Stomach (tissue), 19 donors: ENCODE measurements at places on chromosomes 5 and 9. TPM values are rescaled to one million over a fixed set of nuclear protein-coding genes. Genes with fewer than 3 reads are reported as not detected.
A peak's percentile ranks its signal among the peaks of the same experiment; 100 is the strongest.

DNA sequence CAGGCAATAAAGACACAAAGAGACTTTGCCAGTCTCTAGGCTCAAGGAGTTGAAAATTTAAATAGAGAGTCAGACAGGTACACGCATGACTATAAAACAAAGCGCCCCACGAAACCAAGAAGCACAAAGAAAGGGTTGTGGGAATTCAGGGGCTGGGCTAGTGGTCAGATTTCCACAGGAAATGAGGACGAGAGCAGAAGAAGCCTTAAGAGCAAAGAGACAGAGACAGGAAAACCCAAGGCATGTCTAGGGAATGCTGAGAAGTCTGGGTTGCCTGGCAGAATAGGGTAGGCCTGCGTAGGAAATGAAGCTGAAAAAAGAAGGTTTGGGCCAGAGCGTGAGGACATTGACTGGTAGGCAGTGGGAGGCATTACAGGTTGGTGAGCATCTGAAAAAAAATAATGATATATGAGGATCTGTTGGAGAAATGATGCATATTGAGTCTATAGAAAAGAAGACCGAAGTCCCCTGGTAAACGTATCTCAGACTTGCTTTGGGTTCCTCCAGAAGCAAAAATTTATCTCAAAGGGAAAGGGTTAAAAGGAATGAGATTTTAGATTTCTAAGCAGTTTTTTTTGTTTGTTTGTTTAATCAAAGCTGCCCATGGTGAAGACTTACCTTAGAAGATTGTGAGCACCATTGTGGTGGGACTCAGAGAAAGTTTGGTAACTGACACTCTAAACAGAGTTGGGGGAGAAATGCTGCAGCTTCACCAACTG, 51.8 kb downstream of the SLC1A3 start:
- no peak for DNase-seq

GRCh38 chr9:98101868-98102273, 17.2 kb downstream of the TRIM14 start:
- DNase-seq, result peak; percentile 79

DNA sequence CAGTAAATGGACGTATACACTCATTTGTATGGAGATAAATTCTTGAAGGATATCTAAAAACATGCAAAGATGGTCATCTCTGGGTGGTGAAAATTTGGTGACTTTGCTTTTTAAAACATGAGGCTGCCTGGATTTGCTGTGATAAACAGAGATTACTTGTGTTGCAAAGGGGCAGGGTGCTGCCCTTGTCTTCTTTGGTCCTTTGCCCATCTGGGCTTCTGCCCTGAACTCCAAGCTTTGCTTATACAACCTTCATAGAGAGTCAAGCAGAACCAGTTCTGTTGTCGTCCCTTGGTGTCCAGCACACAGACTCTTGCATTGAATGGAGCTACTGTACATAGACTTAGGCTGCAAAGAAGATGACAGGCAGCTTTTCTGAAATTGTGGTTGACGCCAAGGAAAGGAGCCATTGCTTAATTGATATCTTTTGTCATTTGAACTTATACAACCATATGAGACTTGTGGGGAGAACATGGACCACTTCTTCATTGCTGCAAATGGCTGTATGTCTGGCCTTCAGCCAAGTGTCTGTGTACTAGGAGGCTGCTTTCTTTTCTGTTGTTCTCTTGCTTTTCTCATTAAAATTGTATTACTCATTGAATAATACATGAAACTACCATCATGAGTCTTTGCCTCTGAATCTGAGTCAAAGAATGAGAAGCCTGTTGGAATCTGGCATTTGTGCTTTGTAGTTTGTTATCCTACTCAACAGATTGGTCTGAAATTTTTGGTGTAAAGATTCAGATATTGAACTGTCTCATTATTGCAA, 152.5 kb downstream of the DMRT2 start:
- no peak for DNase-seq

- no peak for DNase-seq
Measured at GRCh38 chr5:162174358-162174974, 106.9 kb downstream of the GABRG2 start.

LHFPL2 gene
- 9.8 TPM for polyA plus RNA-seq

- no peak for DNase-seq
Measured at GRCh38 chr9:79776581-79776980, 204.8 kb downstream of the TLE4 start.

- DNase-seq, result no peak
Measured at GRCh38 chr5:305050-305449, 16.5 kb upstream of the AHRR start.
